Urinary bladder (tissue), 4 donors: ENCODE measurements at places on chromosomes 1 and 21.
A peak's percentile ranks its signal among the peaks of the same experiment; 100 is the strongest.

DNA sequence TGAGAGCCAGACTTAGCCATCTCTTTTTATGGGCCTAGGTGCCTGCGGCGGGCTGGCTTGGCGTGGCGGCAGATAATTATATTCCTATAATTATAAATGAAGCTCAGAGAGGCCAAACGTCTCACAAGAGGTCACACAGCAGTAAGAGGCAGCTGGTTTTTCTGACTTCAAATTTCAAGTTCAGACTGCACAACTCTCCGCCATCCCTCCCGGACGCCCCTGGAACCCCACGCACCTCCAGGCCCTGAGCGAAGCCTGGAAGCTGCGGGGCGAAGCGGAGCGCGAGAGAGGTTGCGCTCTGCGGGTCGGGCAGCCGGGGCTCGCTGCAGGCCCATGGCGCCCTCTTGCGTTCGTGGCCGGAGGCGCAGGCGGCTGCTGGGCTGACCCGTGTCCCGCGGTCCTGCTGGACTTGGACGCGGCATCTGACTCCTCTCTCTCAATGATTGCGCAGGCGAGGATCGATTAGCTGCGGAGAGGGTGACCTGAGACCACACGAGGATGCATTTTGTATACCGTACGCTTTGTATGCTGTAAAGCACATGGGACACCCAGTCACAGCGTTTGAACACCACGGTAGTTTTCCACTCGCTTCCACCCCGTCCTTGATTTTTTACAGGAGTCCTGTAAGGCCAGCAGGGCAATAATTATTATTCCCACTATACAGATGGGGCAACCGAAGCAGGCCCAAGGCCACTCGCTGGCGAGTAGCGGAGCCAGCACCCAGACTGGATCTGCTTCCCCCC lies 272.7 kb downstream of the FOXD2 start:
- DNase-seq: no peak

DNA sequence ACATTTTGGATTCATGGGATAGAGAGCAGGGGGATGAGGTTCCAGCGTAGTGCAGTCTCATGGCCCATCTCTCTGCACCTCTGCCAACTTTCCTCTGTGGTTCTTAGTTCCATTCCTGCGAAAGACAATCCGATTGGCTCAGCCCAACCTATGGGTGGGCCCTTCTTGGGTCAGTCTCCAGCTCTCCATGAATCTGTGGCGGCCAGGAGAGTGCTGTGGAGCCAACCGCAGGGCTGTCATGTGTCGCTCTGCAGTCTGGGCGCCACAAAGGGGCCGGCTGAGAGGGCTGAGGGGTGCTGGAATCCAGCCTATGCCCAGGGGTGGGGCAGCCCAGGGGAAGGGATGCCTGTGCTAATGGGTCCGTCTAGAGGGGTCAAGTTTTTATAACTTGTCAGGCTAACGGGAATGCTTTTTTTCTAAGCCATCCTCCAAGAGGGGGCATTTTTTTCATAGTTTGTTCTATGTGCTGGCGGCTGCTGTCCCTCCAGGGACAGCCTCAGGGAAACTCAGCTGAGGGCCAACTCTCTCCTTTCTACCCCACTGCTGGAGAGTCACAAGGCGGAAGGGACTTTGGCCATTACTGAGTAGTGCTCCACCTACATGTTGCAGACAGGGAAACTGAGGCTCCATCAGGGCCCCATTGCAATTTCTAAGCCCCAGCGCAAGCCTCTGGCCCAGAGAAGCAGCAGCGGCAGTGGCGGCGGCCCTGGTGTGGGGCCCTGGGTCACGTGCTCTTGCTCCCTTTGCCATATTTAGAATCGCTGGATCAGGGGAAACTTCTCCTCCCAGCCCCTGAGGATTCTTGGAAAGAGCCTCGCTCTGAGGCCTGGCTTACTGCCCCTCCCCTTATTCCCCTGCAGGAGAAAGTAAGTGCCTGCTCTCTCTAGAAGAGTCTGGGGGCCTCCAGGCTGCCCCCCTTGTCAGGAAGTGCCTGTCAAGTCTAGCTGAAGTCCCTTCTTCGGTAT lies 23.4 kb downstream of the KCNQ4 start:
- DNase-seq: no peak

DNA sequence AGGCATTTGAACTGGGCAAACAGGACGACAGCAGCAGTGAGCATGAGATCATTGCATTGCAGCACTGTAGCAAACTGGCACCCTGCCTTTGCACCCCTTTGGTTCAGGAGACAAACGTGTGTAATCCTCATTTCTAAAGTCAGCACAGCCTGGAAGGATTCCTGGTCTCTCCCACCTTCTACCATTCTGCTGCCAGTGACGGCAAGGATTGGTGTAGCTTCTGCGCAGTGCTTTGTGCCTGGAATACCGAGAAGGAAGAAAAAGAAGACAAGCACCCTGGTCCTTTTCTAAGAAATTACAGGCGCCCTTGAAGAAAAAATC lies 805.3 kb downstream of the USP25 start:
- DNase-seq: peak; percentile 20

- no peak for DNase-seq
Observed at GRCh38 chr1:51969038-51969705, 21.3 kb downstream of the RAB3B start.

DNA sequence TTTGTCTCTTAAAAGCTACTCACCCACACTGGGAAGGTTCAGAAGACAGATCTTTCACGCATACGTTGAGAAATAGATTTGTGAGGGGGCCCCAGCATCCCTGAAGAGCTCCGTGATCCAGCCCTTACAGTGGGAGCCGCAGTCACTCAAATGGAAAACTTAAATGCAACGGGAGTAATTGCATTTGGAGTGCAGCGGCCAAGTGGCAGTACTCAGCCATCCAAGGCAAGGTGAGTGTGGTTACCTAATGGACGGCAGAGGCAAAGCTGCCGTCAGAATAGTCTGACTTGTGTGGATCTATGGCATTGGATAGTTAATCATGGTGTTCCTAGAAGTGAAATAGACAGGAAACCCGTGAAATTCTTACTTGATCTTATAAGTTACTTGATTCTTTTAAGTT lies 5.1 kb downstream of the SPSB1 start:
- DNase-seq: no peak

- no peak for DNase-seq
Observed at GRCh38 chr1:196910215-196910614, 22.4 kb downstream of the CFHR4 start.

DNA sequence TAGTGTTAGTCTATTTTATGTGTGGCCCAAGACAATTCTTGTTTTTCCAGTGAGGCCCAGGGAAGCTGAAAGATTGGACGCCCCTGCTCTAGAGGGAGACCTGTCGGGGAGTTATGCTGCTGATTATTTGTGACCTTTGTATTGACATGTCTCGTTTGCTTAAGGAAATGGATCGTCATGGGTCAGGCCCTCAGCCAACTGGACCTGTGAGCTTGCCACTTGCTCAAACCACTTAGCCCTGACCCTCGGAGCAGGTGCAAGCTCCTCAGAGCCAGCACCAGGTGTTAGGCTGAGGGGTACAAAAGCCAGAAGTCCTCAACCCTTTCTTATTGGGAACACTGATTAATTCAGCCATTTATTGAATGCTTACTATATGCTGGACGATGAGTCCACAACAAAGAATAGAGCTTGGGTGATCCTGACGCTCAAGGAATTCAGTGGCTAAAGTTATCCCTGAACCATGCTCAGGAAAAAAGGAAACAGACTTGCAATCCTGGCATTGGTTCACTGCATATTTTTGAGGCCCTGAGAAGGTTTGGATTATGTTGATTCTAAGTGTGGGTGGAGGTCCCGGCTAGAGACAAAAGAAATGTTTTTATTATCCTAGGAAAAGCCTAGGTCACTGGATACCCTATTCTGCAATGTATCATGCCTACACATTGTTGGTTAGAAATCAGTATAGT lies 19.0 kb downstream of the TGFB2 start:
- DNase-seq: no peak
